ENCODE measurements at places on chromosomes 2 and 18.

- no peak for DNase-seq
These were observed 775.3 kb upstream of the NRXN1 start for GRCh38 chr2:51807229-51807628.

GRCh38 chr2:144115739-144116291 lies 404.1 kb downstream of the ZEB2 start:
- DNase-seq: no peak

- DNase-seq: no peak
These were observed 5.0 kb downstream of the NAPG start for GRCh38 chr18:10530852-10531251.

- DNase-seq: no peak
These were observed 225.3 kb upstream of the HDAC4 start for GRCh38 chr2:239625971-239626734.

GRCh38 chr2:2234398-2235195 lies 96.5 kb downstream of the MYT1L start:
- DNase-seq: no peak

GRCh38 chr2:31202833-31203232 lies 14.5 kb downstream of the CAPN14 start:
- no peak for DNase-seq

DNA sequence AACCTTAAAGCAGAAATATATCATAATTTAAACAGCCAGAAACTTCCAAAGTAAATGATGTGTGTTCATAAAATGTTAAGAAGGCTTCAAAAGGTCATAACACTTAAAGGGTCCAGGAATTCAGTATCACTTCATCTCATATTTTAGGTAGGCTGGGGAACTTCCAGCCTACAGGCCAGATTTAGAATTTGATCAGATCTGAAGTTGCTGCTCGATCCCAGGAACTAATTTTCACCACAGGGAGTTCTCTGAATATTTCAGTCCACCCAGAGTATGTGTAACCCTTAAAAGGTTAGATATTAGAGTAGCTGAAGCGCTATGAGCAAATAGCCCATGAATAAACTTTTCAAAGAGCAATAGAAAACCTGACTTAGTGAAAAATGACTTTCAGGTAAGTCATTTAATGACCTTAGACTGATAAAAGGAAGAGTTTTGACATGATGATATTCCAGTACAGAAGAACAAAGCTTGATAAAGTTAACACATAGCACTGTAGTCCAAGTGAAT lies 1.7 kb downstream of the WIPF1 start:
- DNase-seq: no peak

GRCh38 chr18:30970196-30970816 lies 72.2 kb downstream of the DSC3 start:
- no peak for DNase-seq

GRCh38 chr2:68391869-68392268 lies 26.8 kb downstream of the PLEK start:
- DNase-seq: no peak

- no peak for DNase-seq
These were observed 746 bp upstream of the IL37 start for GRCh38 chr2:112910219-112910618.

DNA sequence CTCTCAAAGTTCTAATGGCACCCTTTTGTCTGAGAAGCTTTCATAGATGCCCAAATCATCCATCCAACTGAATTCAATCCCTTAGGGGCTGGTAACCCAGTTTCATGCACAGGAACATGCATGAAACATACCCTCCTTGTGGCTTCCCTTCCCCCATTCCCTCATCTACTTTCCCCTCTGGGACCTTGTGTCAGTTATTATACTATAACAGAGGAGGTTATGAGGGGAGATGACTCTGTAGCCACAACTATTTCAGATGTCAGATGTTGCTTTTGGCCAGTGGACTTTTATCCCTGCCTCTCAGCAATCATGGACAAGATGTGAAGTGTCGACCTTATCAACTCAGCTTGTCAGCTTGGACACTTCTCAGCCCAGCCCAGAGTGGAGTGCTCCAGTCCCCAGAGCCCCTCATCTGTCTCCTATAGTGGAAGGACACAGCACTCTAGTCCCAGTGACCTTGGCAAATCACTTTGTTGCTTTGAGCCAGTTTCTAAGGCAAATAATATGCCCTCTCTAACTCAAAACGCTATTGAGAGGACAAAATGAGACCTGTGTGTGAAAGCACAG lies 8.4 kb downstream of the DHRS9 start:
- DNase-seq: no peak

- no peak for DNase-seq
These were observed 35.4 kb upstream of the TMEM182 start for GRCh38 chr2:102726128-102727087.

- no peak for DNase-seq
These were observed 45.5 kb downstream of the KCTD1 start for GRCh38 chr18:26502823-26503222.

DNA sequence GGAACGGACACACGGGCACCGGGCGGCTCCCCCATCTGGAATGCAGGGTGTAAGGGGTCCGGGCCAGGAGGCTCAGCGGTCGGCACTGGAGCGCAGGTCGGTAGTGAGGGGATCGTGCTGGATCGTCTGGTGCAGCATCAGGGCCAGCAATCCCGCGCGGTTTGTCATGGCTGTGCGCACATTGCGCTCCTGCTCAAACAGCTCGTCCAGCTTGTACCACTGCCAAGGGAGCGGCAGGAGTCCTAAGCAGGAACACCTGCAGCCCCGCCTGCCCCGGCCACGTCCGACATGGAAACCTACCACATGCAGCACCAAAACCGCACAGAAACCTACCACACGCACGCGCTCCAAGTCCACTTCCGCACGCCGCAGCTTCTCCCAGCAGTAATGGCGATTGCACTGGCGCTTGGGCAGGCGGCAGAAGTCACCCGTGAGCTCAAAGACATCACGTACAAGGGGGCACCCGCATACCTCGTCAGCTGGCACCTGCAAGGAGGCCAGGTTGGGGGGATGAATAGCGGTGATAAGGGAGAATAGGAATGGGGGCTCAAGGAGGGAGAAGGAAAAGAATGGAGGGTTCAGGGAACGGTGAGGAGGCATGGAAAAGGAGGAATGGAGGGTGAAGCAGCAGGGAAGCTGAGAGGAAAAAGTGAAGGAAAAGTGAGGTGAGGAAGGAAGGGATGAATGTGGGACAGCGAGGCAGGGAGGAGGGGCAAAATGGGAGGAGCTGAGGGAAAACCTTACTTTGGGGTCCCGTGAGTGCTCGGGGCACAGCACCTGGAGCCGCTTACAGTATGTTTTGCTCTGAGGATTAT lies 1.4 kb upstream of the MBD1 start:
- DNase-seq: no peak

DNA sequence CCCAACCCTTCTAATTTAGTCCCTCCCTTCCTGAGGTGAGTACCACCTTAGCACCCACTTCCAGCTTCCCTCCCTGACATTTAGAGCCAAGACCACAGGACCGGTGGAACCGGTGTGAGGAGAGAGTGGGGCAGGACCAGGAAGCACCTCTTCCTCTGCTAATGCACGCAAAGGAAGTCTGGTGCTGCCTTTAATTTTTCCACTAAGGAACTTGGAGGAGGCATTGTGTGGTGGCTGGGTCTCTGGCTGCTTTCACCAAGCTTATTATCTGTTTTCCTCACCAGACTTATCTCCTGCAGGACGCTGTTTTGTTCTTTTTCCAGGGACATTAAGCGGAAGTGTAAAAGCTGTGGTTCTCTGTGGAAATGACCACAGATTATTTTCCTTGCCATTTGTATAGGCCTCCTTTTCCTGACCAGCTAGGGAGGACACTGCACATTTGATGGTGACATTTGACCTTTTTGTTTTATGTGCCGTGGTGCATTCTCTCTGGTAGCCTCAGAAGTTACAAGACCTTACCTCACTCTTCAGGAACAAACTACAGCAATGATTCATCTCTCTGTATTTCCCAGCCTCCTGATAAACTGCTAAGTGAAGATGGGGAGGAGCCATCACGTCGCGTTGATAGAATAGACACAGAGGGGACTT lies 39.8 kb upstream of the SPTBN1 start:
- no peak for DNase-seq

DNA sequence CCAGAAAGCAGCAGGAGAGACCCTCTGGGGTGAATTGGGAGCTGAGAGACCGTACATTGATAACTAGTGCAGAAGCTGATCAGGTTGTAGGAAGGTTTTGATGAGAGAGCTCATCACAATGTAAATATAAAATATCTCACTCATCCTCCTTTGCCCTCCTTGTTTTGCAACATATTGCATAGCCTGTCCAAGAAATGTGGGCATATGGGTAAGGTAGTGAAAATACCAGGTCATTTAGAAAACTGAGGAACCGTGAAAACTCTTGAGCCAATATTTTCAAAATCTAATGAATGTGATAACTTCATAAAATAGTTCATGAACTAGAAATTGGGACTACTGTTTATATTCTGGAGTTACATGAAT lies 31.4 kb downstream of the C18orf54 start:
- DNase-seq: no peak

GRCh38 chr2:111884592-111884964 lies 585 bp upstream of the ANAPC1 start:
- DNase-seq: no peak

GRCh38 chr18:49814147-49814499 lies 790 bp upstream of the ACAA2 start:
- DNase-seq: peak; percentile 21

DNA sequence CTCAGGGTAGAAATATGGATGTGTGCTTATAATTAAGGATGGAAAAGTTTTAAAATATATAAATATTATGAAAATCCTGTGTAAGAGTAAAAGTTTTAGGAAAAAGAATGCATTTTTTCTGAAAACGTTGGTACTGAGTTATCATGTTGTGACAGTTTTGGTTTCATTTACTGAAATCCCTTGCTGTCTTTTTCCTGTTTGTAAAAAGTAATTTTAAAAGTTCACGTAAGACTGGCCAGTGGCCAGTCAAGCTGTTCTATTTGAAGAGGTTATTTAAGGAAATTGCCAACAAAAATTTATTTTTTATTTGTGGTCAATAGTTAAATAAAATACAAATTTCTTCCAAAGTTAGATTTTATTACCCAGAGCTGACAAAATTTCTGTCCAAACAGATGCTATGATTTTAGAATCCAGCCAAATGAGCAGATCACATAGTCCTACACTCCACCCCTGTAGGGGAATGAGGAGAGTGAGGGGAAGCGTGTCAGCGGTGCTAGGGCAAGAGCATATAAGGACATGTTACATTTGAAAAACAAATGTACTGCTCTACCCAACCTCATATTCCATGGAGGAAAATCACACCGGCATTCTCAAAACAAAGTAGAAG lies 297.8 kb upstream of the TFPI start:
- no peak for DNase-seq

Measured in effector CD4-positive, alpha-beta T cell (primary cell).